ENCODE measurements at places on chromosomes 2 and 18.

DNA sequence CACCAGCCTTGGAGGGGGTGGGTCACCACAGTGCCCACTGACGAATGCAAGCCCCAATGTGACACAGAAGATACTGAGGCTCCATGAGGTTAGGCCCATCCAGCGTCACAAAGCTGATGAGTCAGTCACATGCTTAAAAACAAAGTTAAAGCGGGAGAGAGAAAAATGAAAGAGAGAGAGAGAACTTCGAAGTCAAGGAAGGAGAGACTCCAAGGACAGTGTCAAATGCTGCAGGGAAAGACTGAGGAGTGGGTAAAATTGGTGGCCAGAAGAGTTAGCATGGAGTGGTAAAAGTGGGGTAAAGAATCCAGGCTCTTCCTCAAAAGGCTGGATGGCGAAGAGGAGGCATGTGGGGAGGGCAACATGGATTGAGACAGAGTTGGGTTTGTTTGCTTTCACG, 201.9 kb upstream of the CCDC150 start:
- no peak for DNase-seq

DNA sequence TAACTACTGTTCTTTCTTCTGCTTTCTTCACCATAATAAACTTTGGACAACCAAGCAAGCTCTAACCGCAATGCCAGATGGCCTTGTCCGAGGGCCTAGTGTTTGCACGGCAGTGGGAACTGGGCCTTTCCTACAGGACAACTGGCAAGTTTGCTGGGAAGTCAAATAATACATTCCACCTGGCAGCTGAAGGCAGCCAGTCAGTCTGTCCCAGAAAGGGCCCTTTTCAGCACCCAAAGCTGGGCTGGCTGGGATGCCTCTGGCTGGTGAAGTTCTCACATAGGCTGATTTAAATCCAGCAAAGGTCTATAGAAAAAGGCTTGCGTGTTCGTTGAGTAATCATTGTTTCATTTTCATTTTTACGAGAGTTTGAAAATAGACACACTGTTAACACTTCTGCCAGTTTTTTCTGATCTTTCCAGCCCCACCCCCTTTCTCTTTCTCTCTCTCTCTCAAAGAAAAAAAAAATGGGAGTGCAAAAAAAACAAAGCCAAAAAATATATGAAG, 110.0 kb upstream of the EPAS1 start:
- peak; percentile 31 for DNase-seq

DNA sequence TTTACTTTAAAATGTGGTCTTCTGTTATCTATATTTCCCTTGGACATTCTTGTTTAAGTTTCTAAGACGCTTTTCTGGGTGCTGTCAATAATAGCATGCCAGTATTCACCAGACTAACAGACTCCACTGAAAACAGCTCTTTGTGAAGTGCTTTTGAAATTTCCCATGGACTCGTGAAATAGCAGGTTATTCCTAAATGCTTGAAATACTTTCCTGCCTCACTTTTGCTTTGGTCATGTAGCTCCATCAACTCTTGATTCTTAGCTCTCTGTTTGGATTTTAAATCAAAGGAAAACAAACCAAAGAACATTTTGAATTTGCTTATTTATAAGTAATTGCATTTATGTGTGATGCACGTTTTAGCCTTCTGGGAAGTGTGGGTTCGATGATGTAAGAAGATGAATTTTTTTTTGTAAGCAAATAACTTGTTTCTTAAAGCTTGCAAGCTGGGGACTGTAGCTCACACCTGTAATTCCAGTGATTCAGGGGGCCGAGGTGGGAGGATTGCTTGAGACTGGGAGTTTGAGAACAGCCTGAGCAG, 147.8 kb downstream of the WDSUB1 start:
- no peak for DNase-seq

GRCh38 chr2:170229125-170229524, 51.2 kb downstream of the MYO3B start:
- DNase-seq, result no peak

DNA sequence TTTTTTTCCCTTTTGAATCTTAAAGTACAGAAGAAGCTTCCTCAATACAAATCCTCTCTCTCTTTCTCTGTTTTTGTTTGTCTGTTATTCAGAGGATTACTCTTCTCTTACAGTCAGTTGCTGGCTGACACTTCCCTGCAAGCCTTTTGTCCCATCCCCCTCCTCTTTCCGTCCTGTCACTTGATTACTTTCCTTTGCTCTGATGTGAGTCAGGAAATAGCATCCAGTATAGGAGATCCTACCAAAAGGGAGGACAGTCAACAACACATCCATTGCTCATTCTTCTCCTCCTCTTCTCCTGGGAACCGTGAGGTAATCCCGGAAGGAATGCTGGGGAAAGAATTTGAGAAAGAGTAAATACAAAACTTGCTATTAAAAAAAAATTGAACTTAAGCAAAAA, 79.3 kb upstream of the SCN7A start:
- no peak for DNase-seq

DNA sequence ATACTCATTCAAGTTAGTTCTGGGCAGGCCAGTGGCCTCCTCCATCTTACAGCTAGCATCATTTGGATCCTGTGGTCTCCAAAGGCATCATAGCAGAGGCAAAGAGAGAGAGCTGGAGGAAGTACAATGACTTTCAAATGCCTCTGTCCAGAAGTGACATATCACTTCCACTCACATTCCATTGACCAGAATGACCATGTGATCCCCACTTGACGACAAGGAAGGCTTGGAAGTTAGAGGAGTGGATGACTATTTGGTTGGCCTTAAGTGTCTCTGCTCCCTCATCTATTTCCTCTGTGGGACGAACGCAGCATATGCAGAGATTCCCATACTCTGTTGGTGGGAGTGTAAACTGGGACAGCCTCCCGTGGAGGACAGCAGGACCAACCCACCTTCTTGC, 27.8 kb upstream of the MLPH start:
- no peak for DNase-seq

DNA sequence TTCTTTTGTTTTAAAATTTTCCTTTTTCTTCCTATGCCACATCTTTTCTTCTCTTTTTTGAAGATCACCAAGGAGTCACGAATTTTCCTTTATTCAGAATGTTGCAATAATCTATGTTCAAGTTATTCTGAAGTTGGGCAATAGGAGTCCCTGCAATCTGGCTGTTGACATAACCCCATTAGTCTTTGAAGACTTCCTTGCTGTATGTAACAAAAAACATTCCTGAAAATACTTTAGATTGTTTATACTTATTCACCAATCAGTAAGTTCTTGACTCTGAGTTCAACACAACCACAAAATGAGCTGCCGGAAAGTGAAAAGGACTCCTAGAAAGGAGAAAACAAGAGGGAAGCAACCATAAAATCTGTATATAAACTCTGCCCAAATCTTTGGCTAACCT, 62.8 kb downstream of the TMEM237 start:
- DNase-seq, result no peak

DNA sequence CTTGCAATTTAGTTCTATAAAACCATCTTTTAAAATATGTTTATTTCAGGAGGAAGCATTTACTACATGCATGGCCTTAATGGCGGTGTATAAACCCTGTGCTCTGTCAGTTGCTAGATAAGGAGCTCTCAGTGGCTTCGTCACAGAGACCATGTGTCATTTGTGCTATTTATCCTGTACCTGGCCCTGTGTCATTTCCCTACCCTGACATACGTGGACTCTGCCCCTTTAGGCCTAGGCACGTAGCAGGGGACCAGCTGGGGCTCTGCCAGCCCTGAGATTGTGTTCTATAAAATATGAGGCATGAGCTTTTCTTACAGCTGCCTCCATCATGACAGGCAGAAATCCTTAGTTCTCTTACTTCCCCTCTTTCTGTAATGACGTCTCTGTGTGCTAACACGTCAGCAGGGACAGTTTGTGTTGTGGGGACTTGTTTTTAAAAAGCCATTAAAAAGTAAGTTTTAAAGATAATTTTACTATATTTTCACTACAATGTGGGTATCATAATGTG, 88.0 kb downstream of the ITGB1BP1 start:
- DNase-seq, result no peak

DNA sequence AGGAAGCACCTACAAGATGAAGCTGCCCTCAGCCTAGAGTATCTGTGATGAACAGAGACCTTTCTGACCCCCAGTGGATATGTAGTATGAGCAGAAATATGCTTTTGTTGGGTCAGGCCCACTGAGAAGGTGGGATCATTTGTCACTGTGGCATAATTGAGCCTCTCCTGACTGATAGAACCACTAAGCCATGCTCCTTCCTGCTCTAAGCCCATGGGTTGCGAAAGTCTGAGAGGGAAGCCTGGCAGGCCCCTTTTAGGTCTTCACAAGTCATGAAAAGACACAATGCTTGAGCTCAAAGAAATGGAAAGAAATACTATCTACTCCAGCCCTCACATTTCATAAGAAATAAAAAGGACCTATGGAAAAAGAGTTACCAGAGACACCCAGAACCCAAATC, 127.7 kb downstream of the TNS1 start:
- no peak for DNase-seq

GRCh38 chr2:31997653-31998052, 13.2 kb downstream of the MEMO1 start:
- no peak for DNase-seq

GRCh38 chr2:60473546-60473945, 79.9 kb downstream of the BCL11A start:
- no peak for DNase-seq

DNA sequence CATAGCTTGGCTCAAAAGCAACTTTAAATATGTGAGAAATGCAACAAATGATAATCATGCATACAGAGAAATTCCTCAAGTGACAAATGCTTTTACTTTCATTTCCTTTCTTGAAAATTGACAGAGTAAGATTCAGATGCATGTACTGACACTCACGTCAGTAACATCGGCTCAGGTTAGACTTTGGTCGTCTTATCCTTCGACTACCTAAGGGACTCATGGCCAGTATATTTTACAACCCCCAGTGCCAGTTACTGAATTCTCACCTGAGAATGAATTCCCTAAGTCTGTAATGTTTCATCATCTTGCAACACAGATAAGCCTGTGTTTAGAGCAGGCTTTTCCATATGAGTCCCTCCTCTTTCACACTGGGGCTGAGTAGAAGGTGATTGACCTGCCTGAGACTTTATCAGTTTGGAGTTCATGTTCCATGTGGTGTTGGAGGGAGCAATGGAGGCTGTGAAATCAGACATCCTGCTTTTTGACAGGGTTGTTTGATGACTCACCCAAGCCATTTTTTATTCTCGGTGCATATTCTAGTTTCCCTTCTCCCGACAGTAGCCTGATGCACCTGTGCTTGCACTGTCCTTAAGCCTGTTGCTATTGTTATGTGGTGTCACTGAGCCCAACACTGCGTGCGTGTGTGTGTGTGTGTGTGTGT, 30.5 kb upstream of the ATP8B1 start:
- no peak for DNase-seq

DNA sequence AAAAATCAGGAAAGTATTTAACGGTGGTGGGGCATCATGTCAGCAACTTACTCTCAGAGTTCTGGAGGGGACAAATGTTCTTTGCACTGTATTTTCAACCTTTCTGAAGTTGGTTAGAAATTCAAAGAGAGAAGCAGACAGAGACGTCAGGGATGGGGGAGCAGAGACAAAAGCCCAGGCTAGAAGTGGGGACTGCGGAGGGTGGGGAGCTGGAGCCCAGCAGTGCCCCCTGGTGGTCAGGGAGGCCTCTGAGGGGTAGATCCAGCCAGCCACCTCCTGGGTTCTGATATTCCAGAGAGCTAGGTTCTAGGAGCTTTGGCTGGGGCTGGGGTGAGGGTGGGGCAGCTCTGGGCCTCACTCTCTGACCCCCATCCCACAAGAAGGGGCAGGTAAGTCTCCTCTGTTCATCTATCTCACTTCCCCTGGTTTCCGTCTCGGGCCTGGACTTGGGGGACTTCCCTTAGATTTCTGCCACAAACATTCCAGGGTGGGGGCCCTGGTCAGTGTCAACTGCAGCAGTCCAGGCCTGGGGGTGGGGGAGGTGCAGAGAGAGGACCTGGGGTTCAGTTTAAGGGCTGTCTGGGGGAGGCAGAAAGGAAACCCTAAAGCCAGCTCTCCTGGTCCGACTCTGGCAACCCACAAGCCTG, 8.9 kb downstream of the TNS1 start:
- DNase-seq, result peak; percentile 57

GRCh38 chr18:23538870-23539269, 35.6 kb downstream of the RMC1 start:
- DNase-seq, result no peak

GRCh38 chr2:92073036-92073814, 2798.0 kb upstream of the TEKT4 start:
- DNase-seq, result no peak

- no peak for DNase-seq
Observed at GRCh38 chr18:42839408-42839807, 276.1 kb downstream of the RIT2 start.

DNA sequence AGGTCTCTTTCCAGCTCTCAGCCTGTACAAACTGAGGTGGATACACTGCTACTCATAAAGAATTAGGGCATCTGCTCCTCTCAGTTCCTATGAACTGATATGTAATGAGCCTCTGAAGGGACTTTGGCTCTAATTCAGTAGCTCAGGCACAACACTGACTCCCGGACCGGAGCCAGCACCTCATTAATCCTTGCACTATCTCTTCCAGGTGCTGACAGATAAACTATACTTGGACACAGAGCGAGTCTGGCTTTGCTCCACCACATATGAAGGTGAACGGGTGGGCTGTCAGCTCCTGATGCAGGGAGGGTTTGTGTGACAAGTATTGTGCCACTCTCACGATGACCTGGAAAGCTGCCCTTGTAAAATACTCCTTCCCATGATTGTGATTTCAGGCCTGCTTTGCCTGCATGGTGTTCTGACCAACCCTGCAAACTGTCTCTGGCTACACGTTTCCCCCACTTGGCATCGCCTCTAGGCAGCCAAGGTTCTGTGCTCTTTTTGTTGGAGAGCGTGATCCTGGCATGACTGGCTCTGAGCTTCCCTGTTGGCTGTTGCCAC, 111.6 kb upstream of the LMAN1 start:
- DNase-seq, result no peak

GRCh38 chr2:86047575-86048382, 57.9 kb downstream of the POLR1A start:
- no peak for DNase-seq

GRCh38 chr2:68839260-68839833, 31.9 kb downstream of the BMP10 start:
- DNase-seq, result no peak

GRCh38 chr2:152646775-152647174, 70.5 kb downstream of the PRPF40A start:
- DNase-seq, result no peak

Measured in Ammon's horn (tissue), 1 donor.